Renal pelvis (tissue), 12 donors: ENCODE measurements at places on chromosomes 7 and 10. TPM values are rescaled to one million over a fixed set of nuclear protein-coding genes. Genes with fewer than 3 reads are reported as not detected.

Gene PLPP4
- 4.9 TPM for polyA plus RNA-seq

Gene CSTF2T
- 42.8 TPM for polyA plus RNA-seq

Gene RNF32
- 4.3 TPM for polyA plus RNA-seq

Gene CALHM1
- 0.06 TPM for polyA plus RNA-seq

Gene PTTG1IP2
- polyA plus RNA-seq, result not detected

Gene TFEC
- polyA plus RNA-seq, result 22.1 TPM

Gene AGAP5
- polyA plus RNA-seq, result 9.0 TPM
